ENCODE measurements at places on chromosomes 16 and 17.

GRCh38 chr17:48441862-48442261 is 11.8 kb upstream of the SKAP1 start:
- DNase-seq, result no peak

DNA sequence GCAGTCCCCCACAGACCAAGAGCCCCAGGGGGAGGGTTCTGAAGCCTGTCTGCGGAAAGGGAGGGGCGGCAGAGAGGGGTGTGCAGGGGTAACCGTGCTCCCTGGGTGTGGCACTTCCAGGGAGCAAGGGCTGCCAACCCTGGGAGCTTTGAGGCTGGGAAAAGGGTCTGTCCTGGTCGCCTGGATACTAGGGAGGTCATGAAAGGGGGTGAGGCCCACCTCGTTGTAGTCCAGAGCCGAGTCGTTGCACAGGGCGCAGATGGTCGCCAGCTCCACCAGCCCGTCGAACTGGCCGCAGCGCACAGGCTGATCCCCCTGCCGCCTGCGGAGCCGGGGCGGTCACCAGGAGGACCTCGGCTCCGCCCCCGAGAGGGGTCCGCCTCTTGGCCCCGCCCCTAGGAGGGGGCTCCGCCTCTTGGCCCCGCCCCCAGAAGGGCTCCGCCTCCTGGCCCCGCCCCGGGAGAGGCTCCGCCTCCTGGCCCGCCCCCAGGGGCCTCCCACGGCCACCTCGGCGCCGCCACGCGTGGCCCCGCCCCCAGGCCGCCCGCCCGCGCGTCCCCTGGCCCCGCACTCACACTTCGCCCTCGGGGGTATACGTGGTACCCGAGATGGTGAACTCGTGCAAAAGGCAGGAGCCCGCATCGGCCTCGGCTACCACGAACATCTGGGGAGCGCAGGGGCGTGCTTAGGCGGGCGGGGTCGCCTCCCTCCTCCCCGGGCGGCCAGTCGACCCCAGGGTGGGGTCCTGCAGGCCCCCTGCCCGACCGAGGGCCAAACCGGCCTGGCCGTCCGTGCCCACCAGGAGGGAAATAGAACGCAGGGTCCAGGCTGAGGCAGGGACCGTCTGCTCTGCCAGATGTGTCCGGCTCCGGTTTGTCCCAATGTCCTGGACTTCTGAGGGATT is 19.5 kb downstream of the ATP2A3 start:
- DNase-seq, result peak; percentile 33

- no peak for DNase-seq
Observed at GRCh38 chr16:82264756-82265155, 94.7 kb upstream of the MPHOSPH6 start.

DNA sequence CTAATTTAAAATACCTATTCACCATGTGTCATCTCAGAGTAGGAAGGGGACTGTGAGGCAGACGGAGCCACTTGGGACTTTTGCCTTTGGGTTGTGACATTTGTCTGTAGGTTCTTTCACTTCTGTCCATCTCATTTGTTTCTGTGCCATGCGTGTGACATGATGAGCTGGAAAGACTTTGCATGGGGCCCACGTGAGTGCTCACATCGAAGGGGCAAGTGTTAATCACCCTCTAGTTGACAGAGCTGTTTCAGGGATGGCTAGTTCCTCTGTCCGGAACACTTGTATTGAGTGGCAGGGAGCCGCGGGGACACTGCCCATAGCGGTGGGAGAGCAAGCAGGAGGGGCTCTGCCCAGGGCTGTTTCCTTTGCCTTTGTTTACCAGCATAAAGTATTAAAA is 112.0 kb downstream of the RPTOR start:
- DNase-seq, result no peak

DNA sequence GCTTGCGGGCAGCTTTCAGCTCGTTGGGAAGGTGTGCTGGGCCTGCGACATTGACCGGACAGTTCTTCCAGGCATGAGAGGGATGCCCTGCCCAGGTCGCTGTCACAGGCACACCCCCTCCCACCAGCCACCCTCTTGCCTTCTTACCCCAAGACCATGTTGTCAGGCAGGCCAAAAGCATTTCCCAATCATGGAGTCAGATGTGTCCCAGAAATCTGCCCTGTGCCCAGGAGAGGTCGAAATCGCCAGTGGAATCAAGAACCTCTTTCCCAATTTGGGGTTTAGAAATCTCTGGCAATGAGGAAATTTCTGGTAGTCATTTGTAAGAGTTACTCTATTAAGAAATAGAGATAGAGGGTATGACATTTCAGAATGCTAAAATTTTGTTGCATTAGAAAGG is 177.1 kb downstream of the RAB11FIP4 start:
- no peak for DNase-seq

- DNase-seq, result no peak
Observed at GRCh38 chr17:73240561-73240960, 21.1 kb downstream of the CPSF4L start.

GRCh38 chr17:78186692-78187595 is at the start of the genes AFMID and TK1:
AFMID (plus strand) TSS chr17:78187362; CDS start chr17:78187371, 9 bp downstream.
TK1 (minus strand) TSS chr17:78187052; CDS start chr17:78186994, 58 bp downstream.
- peak; percentile 97 for DNase-seq

- DNase-seq, result no peak
Observed at GRCh38 chr17:4365628-4366326, 698 bp downstream of the UBE2G1 start.

- no peak for DNase-seq
Observed at GRCh38 chr17:21285164-21286065, 904 bp downstream of the MAP2K3 start.

DNA sequence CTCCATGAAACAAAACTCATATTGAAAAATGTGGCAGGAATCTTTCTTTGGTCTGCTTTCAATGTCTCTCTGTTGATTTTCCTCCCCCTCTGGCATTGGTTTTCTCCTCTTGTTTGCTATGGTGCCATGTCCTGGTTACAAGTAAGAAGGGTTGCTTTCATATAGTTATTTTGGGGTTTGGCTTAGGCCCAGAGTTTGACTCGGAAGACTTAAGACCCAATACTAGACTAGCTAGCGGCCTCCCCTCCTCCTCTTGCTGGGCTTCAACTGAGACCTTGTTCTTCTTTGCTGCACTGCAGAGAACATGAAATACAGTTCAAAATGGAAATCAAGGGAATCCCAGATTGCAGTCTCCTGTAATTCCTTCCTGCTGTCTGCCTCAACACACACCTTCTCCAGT is 30.0 kb upstream of the CLEC18A start:
- DNase-seq, result no peak

DNA sequence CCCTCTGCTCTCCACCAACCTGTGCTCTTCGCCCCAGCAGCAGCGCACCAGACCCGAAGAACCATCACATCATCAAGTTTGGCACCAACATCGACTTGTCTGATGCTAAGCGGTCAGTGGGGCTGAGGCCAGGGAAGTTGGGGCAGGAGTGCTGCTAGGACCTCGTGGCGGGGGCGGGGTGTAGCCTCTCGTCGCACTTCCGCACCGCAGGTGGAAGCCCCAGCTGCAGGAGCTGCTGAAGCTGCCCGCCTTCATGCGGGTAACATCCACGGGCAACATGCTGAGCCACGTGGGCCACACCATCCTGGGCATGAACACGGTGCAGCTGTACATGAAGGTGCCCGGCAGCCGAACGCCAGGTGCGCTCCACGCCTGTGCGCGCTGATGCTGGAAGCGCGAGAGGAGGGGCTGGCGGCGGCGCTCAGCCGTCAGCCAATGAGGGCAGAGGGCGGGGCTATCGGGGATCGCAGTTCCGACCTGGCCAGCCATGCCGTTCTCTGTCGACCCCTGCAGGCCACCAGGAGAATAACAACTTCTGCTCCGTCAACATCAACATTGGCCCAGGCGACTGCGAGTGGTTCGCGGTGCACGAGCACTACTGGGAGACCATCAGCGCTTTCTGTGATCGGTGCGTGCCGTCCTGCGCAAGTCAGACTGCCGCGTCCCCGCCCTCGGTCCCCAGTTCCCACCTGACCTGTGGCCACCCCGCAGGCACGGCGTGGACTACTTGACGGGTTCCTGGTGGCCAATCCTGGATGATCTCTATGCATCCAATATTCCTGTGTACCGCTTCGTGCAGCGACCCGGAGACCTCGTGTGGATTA is 3.2 kb upstream of the TMEM88 start:
- DNase-seq, result peak; percentile 95

DNA sequence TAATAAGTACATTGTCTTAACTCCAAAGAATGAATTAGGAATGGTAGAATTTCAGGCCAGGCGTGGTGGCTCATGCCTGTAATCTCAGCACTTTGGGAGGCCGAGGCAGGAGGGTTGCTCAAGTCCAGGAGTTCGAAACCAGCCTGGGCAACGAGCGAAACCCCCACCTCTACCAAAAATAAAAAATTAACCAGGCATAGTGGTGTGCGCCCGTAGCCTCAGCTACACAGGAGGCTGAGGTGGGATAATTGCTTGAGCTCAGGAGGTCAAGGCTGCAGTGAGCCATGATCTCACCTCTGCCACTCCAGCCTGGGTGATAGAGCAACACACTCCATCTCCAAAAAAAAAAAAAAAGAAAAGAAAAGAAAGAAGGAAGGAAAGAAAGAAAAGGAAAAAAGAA is 18.5 kb upstream of the BBS2 start:
- DNase-seq, result no peak

DNA sequence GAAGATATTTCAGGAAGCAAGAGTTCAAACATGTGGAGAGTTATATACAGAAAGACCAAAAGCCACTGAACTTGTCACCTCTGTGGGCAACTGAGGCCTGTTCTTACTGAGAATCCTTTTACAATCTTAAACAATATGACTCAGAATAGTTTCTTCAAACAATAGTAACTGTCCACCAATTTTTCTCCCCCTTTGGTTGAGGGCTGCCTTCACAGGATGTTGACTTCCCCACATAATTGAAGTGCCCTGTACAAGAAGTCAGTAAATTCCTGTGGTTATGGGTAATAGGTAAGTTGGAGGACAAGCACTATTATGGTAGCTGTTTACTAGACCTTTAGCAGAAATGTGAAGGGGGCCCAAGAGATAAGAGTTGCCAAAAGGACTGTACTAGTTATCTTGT is 215.8 kb downstream of the CDH8 start:
- no peak for DNase-seq

GRCh38 chr16:553601-554296 is 6.4 kb upstream of the PRR35 start:
- DNase-seq, result no peak

DNA sequence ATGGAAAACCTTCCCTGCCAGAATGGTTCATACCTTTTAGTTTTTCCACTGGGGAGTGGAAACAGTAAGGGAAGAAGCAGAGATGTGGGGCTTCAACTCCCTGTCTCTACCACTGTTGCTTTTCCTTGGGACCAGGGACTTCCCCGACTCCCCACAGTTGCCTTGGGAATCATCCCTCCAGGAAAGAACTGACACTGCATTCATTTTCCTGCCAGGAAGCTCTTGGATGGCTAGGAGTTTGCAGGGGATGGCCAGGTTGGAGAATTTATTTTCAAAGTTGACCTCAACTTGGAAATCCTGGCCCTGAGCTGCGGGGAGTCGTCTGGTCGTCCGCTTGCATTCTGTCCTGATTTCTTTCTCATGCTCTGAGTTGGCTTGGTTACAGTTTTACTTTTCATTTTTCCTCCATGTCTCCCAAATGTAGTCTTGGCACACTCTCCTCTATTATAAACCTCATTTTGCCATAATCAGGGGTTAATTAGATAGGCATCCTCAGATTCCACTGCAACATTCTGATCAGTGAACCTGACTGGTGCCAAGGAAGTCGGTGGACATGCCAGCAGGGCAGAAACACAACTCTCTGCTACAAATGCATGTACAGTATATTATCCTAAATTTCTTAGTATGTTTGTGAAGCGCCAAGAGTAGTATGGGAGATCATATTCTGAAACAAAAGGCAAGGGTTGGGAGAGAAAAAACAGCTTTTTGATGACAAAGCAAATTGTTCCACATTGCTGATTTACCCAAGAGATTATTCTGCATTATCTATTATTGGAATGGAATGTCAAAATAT is 220.5 kb upstream of the XYLT1 start:
- no peak for DNase-seq

DNA sequence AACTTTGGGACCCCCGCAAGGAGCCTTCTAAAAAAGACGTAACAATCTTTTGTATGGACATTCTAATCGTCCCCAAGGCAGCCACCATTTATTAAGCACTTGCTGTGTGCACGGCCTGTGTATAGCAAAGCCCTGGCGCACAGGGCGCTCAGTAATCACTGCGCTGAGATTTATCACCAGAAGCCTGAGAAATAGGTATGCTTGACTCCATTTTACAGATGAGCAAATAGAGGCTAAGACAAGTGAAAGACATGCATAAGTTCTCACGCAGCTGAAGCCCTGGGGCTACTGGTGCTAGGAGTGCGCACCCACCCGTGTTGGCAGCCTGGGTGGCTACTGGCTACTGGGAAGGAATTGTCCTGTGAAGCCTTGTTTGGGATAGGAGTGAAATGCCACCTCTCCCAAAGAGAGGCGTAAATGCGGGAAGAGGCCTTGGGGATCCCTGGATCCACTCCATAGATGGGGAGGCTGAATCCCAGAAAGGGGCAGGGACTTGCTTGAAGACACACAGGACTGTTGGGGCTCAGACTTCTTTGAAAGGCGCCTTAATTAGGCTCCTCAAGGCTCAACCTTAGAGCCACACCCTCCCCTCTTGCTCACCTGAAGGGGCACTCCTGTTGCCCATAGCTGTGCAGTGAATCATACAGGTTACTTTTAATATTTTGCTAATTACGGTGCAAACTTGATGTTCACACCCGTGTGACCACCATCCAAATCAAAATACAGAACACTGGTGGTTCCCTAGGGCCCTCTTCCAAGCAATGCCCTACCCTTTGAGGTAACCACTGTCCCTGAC is 634 bp upstream of the NATD1 start:
- no peak for DNase-seq

GRCh38 chr16:85422196-85422631 is 190.9 kb upstream of the GSE1 start:
- DNase-seq, result no peak

- DNase-seq, result no peak
Observed at GRCh38 chr16:56625140-56625942, at the start of gene MT1E. MT1E (plus strand) TSS chr16:56625781; CDS start chr16:56625852, 71 bp downstream.

- DNase-seq, result no peak
Observed at GRCh38 chr17:2796164-2797125, at the start of gene RAP1GAP2. RAP1GAP2 (plus strand) TSS chr17:2796438; CDS start chr17:2796528, 90 bp downstream.

- no peak for DNase-seq
Observed at GRCh38 chr16:56262148-56262547, 70.9 kb downstream of the GNAO1 start.

DNA sequence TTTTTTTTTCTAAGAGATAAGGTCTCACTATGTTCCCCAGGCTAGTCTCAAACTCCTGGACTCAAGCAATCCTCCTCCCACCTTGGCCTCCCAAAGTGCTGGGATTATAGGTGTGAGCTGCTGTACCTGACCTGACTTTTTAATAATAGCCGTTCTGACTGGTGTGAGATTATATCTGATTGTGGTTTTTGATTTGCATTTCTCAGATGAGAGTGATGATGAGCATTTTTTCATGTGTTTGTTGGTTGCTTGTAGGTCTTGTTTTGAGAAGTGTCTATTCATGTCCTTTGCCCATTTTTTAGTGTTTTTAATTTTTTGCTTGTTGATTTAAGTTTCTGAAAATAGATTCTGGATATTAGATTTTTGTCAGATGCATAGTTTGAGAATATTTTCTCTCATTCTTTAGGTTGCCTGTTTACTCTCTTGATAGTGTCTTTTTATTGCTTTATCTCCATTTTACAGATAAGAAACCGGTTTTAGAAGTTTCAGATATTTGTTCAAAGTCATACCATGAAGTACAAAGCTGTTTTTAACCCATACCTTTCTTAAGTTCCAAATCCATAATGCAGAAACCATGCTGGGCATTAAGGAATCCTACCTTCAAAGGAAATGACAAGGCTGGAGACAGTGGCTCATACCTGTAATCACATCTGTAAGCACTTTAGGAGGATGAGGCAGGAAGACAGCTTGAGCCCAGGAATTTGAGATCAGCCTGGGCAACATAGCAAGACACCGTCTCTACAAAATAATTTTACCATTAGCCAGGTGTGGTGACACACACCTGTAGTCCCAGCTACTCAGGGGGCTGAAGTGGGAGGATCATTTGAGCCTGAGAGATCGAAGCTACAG is 168.4 kb upstream of the TBX2 start:
- no peak for DNase-seq

GRCh38 chr17:76268015-76268749 is 3.0 kb downstream of the UBALD2 start:
- no peak for DNase-seq
